T-cell (primary cell): ENCODE measurements at places on chromosomes 6 and 20.

- DNase-seq: no peak
These were observed 680.7 kb upstream of the SLC35B3 start for GRCh38 chr6:9116026-9116425.

DNA sequence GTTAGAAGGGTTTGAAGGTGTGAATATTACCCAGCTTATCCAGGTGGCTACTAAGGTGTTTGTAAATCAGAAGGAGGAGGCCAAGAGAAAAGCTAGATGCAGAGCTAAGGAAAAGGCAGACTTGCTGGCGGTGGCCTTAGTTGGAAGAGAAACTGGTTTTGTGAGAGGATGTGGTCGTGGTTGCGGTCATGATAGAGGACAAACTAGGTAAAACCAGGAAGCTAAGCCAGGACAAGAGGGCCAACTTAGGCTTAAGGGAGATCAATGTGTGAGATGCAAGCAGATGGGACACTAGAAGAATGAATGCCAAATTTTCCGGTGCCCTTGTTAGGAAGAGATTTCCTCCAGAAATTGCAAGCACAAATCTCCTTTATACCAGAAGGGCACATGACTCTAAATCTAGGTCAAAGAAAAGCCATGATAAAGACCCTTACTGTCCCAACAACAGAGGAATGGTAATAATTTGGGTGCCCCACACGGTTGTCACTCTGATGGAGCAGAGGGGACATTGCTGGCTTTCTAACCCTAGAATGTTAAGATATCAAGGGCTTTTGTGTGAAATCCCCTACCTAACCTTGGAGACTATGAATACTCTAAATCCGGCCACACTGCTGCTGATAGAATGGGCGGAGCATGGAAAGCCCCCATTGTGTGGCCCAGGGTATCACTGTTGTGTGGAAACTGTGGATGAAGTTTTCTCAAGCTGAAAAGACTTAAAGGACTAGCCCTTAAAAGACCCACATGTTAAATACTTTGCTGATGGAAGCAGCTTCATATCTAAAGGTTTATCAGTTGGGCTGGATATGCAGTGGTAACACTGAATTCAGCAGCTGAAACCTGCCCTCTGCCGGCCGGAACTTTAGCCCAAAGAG, 7.8 kb downstream of the IL22RA2 start:
- DNase-seq: peak; percentile 15

GRCh38 chr6:18171871-18172270, 16.6 kb downstream of the KDM1B start:
- no peak for DNase-seq

- DNase-seq: no peak
These were observed 245.6 kb downstream of the HIVEP2 start for GRCh38 chr6:142699391-142699790.

GRCh38 chr20:41055679-41056078, 27.1 kb downstream of the TOP1 start:
- DNase-seq: no peak

- peak; percentile 57 for DNase-seq
These were observed 8.6 kb upstream of the BTNL2 start for GRCh38 chr6:32415521-32416019.

DNA sequence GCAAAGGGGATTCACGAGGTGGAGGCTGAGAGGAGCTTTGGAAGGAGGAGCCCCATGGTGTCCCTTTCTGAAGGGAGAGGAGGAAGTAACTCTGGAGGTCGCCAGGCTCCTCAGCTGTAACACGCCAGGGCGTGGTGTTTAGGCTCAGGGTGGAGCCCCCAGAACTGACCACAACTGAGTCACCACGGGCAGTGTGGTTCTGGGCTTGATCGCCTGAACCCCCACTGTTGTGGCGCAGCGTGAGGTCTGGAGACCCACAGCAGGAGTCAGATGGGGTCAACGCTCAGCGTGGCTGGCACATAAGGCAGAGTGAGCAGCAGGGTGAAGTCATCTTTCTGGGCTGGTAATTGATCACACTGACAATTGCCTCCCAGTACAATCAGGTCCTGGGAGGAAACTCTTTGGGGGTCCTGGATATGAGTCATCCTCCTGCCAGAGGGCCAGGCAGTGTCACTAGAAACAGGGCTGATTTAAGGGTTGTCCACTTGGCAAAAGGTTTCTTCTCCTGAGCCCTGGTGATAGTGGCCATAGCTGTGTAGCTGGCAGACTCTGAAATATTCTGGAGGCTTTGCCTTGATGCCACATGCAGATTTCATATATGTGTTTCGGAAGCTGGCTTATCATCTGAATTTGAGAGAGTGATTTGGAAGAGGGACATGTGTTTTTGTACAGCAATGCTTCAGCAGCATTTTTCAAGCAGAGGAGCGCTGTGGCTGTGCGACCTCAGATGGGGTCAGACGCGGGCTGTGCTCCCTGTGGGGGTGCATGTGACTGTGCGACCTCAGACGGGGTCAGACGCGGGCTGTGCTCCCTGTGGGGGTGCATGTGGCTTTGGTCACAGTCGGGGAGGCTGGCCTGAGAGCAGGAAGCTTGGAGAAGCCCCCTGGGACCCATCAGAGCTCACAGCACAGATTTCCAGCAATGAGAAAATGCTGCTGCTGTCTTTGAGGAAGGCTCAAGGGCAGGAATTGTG, 50.0 kb downstream of the SYNJ2 start:
- DNase-seq: peak; percentile 15
